ENCODE measurements at places on chromosomes 12 and 14. TPM values are rescaled to one million over a fixed set of nuclear protein-coding genes. Genes with fewer than 3 reads are reported as not detected.

- peak; percentile 63 for DNase-seq
Observed at GRCh38 chr14:56686416-56686815, 106.8 kb downstream of the TMEM260 start.

- DNase-seq: peak; percentile 60
Observed at GRCh38 chr12:62738616-62739015, 196.3 kb downstream of the PPM1H start.

DNA sequence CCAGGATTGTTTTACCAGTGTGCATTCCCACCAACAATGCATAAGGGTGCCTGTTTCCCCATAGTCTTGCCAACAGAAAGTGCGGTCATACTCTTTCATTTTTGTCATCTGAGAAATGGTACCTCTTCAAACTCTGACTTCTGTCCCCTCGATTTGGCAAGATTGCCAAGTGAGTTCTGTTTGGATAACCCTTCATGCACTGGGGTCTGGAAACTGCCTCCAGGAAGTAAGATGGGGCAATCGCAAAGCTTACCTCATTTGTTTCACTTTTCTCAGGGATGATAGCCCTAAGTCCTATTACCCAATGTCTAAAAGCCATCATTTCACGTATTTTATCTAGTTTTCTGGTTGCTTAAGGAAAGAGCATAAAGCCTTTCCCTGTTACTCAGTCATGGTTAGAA lies 28.6 kb upstream of the NR1H4 start:
- no peak for DNase-seq

Gene CLEC1B
- total RNA-seq: not detected

Gene PAX9
- not detected for total RNA-seq

Gene AHSA1
- 149 TPM for total RNA-seq

- DNase-seq: no peak
Observed at GRCh38 chr12:15839041-15839440, 43.1 kb upstream of the STRAP start.

Gene A2ML1
- 3.9 TPM for total RNA-seq

DNA sequence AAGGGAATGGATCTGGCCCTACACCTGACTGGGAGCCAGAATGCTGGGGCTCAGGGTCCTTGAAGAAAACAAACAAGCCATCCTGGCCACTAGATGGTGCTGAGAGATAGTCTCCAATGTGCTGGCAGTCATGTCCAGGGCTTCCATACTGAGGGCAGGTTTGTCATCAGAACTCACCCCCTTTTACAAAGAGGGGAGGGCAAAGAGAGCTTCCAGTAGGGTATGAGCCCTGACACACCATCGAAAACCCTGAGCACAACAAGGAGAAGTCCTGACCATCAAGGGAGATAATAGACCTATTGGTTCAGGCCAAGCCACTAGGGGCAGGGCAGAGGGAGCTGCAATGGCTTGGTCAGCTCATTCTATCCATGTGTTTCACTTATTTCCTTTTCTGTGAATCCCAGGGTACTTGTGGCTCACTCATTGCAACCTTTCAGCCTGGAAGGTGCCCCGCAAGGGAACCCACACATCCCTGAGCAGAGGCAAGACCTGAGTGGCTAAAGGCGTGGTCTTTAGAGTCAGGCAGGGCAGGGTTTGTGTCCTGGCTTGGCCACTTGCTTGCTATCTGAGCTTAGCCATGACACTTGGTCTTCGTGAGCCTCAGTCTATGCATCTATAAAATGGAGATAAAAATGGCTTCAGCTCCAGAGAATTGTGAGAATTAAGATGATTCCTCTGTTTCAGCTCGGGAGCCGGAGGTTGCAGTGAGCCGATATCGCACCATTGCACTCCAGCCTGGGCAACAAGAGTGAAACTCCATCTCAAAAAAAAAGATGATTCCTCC lies 6.2 kb upstream of the PLEKHH1 start:
- DNase-seq: peak; percentile 77

Gene RNF212B
- total RNA-seq: not detected

Measured in H7 (cell line).